Activated T-helper 1 cell treated with Interleukin-2 at 50 U/mL for 16 hours (primary cell): ENCODE measurements at places on chromosomes 3 and 15.

DNA sequence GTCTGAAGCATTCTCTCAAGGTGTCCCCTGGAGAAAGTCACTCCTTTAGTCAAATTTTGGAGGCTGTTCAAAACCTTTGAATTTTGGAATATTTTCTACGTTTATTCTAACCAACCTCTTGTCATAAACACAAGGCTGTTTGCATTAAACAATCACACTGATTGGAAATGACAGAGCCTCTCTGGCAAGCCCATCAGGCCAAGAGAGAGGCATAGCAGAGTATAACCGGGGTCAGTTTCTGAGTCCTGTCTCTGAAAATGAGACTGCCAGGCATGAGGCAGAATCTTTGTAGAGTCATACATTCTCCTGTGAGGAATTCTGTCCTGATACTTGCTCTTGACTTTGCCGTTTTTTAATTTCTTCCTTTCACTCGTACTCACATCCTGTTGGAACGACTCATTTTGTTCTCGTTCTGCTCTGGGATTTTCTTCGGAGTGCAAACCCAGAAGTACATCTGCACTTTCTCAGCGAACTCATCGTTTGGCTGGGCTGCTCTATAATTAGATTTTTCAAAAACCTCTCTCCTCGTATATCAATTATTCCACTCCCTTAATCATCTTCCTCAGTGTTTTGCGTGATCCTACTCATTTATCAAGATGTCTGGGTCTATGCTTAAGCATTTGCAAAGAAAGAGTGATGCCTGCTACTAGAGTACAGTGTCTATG, 114.2 kb downstream of the AGBL1 start:
- no peak for DNase-seq

- no peak for DNase-seq
Observed at GRCh38 chr3:1726741-1727140, 371.9 kb upstream of the CNTN4 start.

GRCh38 chr15:25736461-25736860, 126.7 kb downstream of the ATP10A start:
- DNase-seq = no peak

GRCh38 chr3:69999140-70000027, at the start of gene SAMMSON:
SAMMSON (plus strand) TSS chr3:69999733.
- no peak for DNase-seq

DNA sequence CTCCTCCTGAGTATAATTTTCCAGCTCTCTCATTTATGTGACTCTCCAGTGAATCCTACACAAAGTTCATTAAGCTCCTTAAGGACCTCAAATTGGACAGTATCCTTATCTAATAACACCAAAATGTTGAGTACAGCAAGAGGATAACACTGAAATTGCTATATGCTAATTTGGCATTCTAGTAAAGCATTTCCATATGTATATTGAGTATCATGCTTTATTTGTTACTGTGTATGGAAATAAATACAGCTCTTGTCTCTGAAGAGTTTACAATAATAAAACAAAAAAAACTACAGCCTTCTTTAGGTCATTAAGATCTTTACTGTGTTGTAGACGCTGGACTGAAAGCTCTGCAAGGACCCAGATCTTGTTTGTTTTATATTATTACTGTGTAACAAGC, 1341.3 kb downstream of the ROBO1 start:
- no peak for DNase-seq

- no peak for DNase-seq
Observed at GRCh38 chr3:23219552-23219951, 16.4 kb downstream of the UBE2E2 start.
